Thymus (tissue), 14 donors: ENCODE measurements at places on chromosomes 12 and 14. TPM values are rescaled to one million over a fixed set of nuclear protein-coding genes. Genes with fewer than 3 reads are reported as not detected.

DNA sequence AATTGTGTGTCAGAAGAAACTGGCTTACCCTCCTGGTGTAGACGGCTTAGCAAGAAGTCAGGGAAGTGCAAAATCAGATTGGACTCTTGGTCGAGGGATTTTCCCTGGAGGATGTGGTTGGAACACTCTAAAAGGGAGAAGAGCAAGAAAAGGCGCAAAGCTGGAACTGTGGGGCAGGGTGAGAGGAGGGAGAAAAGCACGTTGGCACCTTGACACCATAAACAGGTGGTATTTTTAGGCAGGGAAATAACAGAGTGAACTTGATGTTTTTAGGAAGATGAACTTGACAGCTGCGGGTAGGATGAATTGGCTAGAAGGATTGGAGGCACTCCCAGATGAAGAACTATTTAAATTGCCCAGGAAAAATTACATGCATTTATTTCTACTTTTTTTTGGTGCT, 67.7 kb downstream of the HCAR2 start:
- no peaks in the 10 kb centered on the region for H3K4me1 ChIP-seq
- H3K27me3 ChIP-seq: no peaks in the 10 kb centered on the region
- no peak overlapping the region for H3K27ac ChIP-seq
- H3K36me3 ChIP-seq: peaks cover 33% of the 10 kb centered on the region
- H3K4me3 ChIP-seq: no peak overlapping the region

GRCh38 chr12:72295744-72296143, 23.6 kb downstream of the TRHDE start:
- no peaks in the 10 kb centered on the region for H3K36me3 ChIP-seq
- no peak overlapping the region for H3K27ac ChIP-seq
- H3K4me1 ChIP-seq: no peaks in the 10 kb centered on the region
- H3K27me3 ChIP-seq: no peaks in the 10 kb centered on the region
- no peak overlapping the region for H3K4me3 ChIP-seq
- DNase-seq: no peak

DNA sequence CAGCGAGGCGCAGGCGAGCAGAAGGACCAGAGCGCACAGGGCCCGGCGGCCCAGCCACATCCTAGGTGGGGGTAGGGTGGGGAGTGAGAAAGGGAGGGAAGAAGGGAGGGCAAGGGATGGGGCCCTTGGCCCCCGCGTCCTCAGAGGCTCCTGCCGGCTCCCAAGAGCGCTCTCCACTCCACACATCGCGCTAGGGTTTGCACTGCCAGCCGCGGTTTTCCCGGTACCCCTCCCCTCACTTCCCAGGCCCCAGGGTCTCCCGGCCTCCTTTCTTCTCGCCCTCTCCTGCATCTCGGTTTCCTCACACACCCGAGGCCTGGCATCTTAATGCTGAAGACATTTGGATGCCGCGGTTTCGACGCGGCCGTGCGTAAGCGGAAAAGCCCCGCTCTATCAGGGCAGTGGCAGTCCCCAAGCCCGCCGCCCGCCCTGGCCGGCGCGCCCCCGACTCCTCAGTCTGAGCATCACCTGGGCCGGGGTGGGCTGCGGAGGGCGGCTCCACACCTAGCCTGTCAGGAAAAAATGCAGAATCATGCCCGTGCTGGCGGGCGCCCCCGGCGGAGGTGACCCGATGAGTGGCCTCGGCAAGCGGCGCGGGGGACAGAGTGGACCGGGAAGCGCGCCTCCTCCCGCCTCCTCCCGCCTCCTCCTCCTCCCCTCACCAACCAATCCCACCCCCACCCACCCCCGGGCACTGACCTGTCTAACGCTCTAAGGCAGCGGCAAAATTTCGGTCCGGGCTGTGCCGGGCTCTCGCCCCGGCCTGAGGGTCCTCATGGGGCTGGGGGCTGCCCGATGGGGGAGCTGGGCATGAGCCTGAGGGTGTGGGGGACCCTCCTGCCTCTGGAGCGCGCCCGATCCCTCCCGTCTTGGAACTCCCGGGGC, 686 bp downstream of the B4GALNT1 start:
- H3K27me3 ChIP-seq: peaks cover 66% of the 10 kb centered on the region
- DNase-seq: no peak
- H3K4me1 ChIP-seq: no peaks in the 10 kb centered on the region
- no peak overlapping the region for H3K4me3 ChIP-seq
- no peaks in the 10 kb centered on the region for H3K36me3 ChIP-seq
- H3K27ac ChIP-seq: no peak overlapping the region

DNA sequence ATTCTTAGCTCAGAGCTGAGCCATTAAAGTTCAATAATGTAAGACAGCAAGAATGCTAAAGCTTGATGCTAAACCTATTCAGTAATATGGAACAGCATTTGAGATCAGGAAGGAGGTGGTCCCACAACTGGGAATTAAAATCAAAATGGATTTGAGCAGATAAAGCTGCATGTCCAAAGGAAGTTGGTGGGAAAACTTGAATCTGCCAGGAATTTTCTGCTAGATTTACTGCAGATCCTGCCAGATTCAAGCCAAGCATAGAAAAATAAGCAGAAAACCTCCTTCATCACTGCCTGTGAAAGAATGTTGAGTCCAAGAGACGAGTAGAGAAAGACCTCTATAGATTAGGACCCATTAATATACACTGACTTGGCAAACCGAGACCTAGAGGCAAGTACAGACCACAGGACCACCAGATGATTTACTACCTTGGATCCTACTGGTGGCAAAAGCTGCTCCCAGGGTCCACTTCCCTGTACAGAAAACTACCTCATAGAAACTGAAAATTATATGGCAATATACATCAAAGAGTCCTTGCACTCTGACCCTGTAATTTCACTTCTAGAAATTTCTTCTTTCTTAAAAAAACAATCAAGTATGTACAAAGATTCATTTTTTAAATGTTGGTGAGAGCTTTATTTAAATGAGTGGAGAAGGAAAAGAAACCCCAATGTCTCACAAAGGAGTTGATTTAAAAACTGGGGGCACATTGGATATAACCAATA, 263.2 kb downstream of the DAD1 start:
- no peaks in the 10 kb centered on the region for H3K27me3 ChIP-seq
- H3K27ac ChIP-seq: no peak overlapping the region
- no peaks in the 10 kb centered on the region for H3K4me1 ChIP-seq

GRCh38 chr12:113290506-113290905, 44.4 kb downstream of the SLC8B1 start:
- H3K27ac ChIP-seq: no peak overlapping the region
- H3K4me1 ChIP-seq: no peaks in the 10 kb centered on the region
- no peak for DNase-seq
- no peaks in the 10 kb centered on the region for H3K27me3 ChIP-seq
- peaks cover 7% of the 10 kb centered on the region for H3K36me3 ChIP-seq

GRCh38 chr14:99854831-99855230, 61.6 kb downstream of the EML1 start:
- no peak overlapping the region for H3K4me3 ChIP-seq
- no peak for DNase-seq
- H3K27me3 ChIP-seq: peaks cover 13% of the 10 kb centered on the region
- no peaks in the 10 kb centered on the region for H3K4me1 ChIP-seq
- no peaks in the 10 kb centered on the region for H3K36me3 ChIP-seq
- H3K27ac ChIP-seq: no peak overlapping the region

The ACSS3 gene
- total RNA-seq: 1.2 TPM

The MYH6 gene
- 0.05 TPM for total RNA-seq
